ENCODE measurements at places on chromosomes 4 and X.

DNA sequence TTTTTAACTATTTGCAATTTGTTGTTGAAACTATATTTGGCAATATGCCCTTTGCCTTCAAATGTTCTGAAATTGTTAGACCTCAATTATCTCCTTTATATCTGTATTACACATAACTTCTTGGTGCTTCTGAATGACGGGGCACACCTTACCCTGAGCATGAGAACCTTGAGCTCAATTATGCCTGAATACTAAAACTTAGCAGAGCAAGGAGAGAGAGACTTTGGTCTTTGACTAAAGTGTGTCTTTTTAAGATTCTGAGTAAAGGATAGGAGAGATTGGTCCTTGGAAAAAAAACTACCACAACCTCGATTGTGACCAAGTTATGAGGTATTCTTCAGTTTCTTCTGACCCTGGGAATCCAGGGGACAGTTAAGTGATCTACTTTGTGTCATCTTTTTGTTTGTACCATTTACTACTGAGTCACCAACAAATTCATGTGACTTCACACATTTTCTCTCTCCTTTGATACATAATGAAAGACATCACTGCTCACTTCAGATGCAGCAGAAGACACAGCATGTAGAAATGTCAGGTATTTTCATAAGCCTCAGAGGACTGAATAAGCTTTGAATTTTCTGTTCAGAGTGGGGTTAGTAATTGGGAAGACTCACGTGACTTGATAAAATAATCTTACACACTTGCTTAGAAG, 51.4 kb downstream of the PTTG2 start:
- no peak for DNase-seq

- DNase-seq: no peak
Measured at GRCh38 chr4:2076908-2077536, 17.9 kb downstream of the NAT8L start.

GRCh38 chrX:74536832-74537371, 77.5 kb downstream of the RLIM start:
- DNase-seq: no peak

DNA sequence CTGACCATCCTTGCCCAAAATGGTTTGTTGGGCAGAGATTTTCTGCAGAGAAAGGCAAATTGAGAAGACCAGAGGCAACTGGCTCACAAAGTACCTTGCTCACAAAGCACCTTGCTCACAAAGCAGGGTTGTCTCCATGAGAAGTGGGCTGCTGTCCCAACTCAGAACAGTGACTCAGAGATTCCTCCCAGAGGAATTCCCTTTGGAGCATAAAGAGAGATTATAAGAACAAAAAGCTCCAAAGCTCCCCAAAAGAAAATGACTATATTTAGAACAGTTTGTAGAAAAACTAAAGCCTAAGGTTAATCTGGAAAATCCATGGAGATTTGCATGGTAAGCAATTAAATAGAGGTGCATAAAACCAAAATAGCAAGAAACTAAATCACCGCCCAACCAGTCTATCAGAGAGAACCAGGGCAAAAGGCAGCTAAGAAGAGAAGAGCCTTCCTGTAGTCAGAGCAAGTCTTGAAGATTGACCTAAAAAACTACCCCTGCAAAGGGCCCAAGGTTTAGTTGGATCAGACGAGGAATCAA, 731.4 kb downstream of the FAT4 start:
- DNase-seq: no peak

GRCh38 chr4:147629783-147630730, 12.9 kb downstream of the TMEM184C start:
- DNase-seq: no peak

GRCh38 chr4:108053251-108053711, 63.6 kb downstream of the HADH start:
- no peak for DNase-seq

DNA sequence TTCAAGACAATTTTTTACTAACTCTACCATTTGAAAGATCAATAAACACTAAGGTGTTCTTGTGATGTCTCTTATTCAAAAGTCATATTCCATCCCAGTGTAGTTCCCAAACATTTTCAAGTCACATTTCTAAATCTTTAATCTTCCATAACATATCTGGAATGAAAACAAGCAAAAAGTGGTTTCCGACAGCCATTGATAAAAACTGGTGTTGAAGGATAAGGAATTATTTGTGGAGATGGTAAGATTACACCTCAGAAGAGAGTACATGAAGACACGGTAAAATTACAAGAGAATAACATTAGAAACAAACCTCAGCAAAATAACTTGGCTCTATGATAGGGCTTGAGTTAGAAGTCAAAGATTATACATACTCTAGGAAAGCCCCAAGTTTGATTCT, 4.3 kb downstream of the CHIC2 start:
- DNase-seq: no peak
